ENCODE measurements at places on chromosomes 1 and 21.

- no peak for DNase-seq
Observed at GRCh38 chr21:20997636-20998455, at the start of gene NCAM2. NCAM2 (plus strand) TSS chr21:20998409.

DNA sequence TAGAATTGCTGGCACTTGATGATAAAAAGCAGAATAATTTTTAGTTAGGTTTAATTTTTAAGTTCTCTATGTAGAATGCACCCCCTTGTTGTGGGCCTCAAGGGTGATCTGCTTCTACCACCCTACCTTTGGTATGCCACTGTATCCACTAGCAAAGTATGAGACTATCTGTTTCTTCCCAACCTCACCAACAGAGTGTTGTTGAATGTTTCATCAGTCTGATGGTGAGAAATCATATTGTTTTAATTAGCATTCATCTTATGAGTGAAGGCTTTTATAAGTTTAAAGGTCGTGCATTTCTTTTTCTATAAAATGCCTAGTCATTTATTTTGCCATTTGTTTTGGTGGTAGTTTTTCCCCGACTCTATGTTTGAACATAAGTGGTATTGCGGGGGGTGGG lies 141.0 kb downstream of the MAGI3 start:
- DNase-seq = no peak

- DNase-seq = no peak
Observed at GRCh38 chr1:176517484-176517883, 54.5 kb downstream of the PAPPA2 start.

DNA sequence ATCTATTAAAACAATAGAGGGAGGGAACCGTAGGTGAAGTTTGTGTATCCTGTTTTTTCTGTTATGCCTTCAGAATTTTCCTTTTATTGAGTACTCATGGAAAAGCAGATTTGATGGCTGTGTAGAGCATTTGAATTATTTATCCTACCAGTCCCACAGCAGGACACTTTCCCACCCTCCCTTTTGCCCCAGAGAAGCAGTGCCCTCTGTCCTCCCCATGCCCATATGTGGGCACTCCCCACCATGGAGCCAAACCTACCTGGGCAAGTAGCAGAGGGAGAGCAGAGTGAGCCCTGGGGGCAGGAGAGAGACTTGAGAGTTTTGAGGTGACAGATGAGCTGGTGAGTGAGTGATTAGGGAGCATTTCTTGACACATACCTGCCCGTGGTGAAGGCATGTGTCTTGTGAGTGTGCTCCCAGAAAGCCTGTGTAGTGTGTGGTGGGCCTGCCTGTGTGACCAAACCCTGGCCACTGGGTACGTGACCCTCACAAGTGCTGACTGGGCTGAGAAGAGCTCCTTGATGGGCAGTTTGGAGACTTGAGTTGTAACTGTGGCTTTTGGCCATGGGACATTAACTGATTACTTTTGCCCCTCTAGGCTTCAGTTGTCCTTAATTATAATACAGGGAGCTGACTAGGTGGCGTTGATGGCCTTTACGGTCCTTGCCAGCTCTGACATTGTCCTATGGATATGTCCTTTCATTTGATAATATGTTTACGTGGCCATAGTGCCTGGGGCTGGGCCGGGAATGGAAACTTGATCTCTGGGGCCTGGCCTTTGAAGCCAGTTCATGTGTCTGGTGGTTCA lies 3.6 kb downstream of the PSEN2 start:
- no peak for DNase-seq

GRCh38 chr1:154466206-154466605 lies 35.8 kb upstream of the TDRD10 start:
- DNase-seq = no peak

GRCh38 chr1:23123528-23123927 lies 45.1 kb downstream of the LUZP1 start:
- DNase-seq = no peak

DNA sequence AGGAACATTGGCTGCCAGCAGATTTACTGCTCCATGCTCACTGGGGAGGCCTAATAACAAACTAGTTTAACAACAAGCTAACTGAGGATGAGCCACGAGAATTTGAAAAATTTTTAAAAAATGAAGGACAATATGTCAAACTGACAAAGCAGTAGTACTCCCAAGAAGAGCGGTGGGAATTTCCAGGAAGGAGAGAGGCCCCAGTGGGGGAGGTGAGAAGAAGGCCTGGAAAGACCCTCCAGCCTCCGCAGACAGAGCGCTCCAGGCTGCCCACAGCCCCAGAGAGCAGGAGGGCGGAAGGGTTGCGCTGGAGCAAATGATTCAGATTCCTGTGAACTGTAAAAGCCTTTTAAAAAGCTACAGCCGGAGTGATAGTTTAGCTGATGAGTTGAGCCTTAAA lies 78.5 kb downstream of the SIPA1L2 start:
- DNase-seq = no peak
